Esophagus muscularis mucosa (tissue), 4 donors: ENCODE measurements at places on chromosomes 12 and 14. TPM values are rescaled to one million over a fixed set of nuclear protein-coding genes. Genes with fewer than 3 reads are reported as not detected.

DNA sequence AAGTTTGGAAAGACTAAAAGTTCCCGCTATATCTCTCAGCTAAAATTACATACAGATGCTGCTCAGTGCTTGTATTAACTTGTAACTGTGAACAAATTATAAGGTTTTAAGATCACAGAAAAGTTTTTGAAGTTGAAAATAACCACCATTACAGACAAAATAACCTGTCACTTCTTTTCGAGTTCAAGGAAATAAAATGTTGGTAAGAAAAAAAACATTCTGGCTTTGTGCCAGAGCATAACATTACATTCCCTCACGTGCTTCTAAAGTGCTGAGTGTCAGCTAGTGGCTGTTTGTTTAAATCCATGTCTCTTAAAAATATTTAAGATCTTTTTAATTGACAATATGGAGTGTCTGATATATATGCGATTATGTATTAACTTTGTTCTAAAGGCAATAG, 27.2 kb upstream of the ADAMTS20 start:
- DNase-seq: no peak

DNA sequence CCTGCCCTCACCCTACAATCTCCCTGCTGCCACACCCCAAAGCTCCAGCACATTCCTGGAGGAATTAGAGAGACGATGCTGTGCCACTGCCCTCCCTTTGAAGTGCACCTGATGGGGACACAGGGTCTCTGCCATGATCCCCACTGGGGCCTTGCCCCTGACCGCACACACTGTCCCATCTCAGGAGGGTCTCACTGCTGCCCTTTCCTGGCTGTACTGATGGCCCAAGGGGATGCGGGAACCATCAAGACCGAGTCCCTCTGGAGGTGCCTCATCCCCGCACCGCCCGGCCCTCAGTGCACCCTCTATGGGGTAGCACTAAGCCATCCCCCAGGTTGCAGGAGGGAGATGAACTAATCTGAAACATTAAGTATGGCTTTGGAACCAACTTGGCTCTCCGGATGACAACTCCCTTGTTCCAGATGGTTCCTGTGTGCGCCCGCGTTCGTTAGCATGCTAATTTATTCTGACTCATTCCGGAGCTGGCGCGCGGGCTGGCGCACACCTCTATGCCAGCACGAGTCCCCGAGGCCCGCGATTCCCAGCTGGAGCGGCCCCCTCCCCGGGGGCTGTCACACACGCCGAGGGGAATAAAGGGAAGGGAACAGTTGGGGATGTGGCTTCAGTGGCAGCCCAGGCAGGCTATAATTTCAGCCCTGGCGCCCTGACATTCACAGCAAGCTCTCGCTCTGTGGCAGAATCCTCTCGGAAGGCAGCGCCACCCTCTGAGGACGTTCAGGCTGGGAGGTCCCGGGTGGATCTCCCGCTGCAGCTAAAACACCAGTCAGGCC, 34.2 kb upstream of the C14orf180 start:
- DNase-seq: no peak

- no peak for DNase-seq
Measured at GRCh38 chr14:31787377-31787776, 226.2 kb downstream of the NUBPL start.

Gene DNAJC22
- 0.34 TPM for total RNA-seq

DNA sequence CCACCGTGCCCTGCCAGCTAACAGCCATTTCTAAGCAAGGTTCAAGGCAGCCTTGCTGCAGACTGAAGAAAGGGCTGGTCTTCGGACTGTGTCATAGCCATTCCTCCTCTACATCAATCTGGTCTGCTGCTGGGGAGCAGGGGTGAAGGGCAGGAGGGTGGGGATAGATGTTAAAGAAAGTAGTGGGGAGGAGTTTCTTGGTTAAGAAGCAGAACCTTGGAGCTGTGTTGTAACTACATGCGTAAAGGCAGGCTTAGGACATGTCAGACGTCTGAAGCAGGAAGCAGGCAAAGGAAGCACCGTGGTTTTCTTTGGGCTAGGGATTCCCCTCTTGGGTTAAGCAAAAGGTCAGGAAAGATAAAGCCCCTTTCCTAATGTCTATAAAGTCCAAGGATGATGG, 18.1 kb upstream of the NEK9 start:
- no peak for DNase-seq

DNA sequence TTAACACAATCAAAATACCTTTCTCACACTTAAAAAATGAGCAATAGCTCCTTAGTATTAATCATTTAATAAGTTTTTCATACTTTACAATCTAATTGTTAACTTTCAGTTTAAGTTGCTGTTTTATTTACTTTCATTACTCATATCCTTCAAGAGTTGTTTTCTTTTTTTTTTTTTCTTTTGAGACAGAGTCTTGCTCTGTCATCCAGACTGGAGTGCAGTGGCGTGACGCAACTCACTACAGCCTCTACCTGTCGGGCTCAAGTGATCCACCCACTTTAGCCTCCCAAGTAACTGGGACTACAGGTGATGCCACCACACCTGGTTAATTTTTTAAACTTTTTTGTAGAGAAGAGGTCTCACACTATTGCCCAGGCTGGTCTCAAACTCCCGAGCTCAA, 16.1 kb downstream of the ZBTB1 start:
- no peak for DNase-seq

DNA sequence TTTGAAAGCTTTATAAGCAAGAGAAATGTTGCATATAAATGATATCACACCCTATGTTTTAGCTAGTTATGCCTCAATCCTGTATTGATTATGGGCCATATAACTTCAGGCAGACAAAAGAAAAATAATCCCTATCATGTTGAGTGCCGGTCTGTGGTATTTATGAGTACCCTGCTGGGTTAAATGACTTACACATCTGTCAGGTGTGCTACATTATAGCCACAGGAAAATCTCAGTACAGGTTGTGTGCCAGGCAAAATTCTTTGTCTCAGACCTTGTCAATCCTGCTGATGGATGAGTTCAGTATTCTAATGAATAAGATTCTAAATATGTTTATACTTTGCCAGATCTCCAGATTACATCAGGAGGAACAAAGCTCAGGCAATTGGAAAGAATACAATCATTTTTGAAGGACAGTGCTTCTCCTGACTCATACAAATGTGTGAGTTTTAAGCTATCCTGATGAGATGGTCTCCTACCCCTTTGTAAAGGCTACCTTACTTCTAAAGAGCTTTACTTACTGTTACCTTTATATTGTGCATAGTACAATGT, 109.8 kb upstream of the FOXG1 start:
- DNase-seq: no peak

Gene PRB3
- total RNA-seq: not detected

DNA sequence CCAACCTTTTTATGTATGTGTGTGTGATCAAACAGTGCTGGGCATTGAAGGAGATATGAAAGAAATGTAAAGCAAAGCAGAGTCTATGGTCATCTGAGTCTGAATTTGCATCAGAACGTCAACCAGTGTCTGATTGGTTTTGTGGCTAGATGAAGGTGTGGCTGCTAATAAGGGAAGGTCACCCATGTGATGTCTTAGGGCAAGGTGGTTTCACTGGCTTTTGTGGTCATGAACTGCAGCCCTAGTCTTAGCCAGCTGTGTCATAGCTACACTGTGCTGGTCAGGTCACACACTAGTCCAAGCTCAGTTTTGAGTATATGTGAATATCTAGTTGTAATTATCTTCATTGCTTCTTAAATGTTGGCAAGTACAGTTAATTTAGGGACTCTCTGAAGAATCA, 105.8 kb downstream of the TGFB3 start:
- no peak for DNase-seq

DNA sequence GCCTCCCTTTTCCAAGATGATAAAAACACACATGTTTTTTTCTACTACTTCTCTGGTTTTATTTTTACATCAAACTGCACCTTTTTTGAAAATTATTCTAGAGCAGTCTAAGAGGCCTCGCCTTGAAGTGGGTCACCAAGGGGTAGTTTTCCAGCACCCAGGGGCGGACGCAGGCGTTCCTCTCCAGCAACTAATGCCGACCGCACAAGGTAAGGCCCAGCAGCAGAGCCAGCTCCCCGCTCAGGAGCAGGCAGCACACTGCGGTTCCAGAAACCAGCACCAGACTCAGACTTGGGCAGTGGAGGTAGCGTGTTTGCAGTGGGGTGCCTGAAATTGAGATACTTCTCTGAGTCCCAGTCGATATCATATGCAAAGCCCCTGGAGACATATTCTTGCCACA, 31.6 kb downstream of the EP400 start:
- DNase-seq: no peak

DNA sequence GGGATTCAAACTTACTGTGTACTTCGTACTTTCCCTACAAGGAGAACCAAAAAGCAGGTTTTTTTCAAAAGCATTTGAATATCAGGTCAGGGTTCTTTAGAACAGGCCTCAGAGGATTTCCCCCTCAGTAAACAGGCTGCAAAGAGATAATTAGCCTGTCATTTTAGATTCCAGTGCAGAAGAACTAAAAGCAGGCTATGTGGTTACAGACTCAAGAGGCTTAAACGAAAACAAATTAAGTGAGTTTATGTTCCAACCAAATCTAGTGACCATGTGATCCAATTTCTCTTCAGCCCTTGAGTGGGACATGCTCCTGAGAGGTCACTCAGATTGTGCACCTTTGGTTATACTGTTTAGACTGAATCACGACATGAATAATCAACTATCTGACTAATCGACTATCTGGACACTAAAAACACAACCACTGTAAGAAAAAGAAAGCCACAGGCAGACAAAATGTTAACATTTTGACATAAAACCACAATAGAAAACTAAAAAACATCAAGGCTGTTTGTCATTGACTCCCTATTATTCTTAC, 4.5 kb downstream of the TMED8 start:
- DNase-seq: no peak

DNA sequence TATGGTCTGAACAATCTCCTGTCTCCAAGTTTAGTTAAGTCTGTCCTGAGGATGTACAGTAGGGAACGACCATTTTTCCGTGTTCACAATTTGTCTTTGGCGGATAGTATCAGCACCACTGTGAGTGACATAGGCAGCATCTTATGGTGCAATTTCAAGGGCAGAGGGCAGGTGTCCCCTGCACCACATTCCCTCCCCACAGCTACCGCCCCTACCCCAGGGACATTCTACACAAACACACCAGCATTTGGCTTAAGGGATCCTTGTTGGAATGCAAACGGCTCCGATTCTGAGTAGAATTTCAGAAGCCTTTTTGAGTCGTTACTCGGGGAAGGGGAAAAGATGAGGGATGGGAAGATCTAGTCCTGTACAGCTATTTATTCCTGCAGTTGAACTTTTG, 25.1 kb upstream of the DICER1 start:
- DNase-seq: no peak

DNA sequence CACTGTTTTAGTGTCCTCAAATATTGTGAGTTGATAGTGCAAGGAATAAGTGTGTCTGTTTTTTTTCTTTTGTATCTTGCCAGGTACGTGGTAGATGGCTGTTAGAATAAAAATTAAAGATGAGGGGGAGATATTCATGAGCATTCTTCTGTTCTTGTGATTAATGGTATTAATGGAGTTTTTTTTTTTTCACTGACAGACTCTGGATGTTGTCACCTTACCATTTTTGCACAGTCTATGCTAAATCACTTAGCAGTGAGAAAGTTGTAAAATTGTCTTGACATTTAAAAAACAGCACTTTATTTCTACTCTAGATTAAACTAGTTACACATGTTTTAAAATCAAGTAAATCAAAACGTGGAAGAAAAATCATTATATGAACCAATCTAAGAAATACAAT, 204.3 kb downstream of the MDGA2 start:
- no peak for DNase-seq

- no peak for DNase-seq
Measured at GRCh38 chr14:98798099-98798498, 473.9 kb downstream of the BCL11B start.

DNA sequence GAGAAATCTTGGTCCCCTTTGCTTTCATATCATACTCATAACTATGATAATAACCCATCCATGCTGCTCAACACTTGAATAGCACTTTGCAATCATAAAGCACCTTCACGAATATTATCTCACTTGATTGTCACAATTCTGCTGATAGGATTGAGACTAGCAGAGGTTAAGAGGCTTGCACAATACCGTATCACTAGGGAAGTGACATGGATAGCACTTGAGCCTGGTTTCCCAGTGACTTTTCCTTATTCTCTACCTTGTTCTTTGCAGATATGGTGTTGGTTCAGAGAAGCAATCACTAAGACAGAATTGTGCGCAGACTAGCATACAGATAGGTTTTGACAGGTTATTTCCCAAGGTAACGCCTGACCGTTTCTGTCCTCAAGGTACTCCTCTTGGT, 186.6 kb upstream of the GZMB start:
- DNase-seq: no peak

DNA sequence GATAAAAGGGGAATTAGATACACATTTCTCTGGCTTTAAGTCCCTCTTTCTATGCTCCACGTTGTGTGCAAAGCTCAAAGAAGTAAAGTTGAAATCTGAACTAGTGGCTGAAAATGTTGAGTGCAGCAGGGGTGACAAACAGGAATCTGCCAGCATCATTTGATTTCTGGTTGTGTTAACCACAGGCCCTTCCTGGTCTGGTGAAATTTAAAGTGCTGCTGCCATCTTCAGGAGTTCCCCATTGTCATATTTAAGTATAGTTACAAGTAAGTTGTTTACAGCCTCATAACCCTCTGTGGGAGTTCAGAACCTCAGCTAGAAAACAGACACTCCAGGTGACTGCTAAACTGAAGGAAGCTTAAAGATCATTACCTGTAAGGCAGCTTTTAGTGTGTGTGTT, 90.9 kb upstream of the CCDC196 start:
- no peak for DNase-seq
